H1 (cell line): ENCODE measurements at places on chromosomes 3 and 15. TPM values are rescaled to one million over a fixed set of nuclear protein-coding genes. Genes with fewer than 3 reads are reported as not detected.

DNA sequence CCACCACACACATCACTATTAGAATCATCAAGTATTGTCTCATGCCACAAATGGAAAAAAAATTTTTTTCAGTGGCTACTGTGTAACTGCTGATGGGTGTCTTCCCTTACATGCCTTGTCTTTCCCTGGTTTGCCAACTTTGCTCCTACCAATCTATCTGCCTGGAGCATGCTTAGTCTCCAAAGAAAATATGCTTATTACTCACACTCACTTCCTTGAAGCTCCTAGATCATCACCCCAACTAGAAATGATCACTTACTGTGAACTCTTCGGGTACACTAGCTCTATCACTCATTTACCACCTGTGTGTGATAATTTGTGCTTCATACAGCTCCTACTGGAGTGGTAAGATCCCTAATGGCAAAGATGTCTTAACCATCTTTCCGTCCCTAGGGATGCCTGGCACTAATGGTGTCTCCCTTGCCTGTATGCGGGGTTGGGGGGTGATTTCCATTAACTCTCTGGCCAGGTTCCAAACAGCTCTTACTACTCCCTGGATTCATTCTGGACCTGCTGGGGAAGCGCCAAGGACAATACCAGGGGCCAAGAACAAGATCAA is 799 bp downstream of the VPS33B start:
- H3K4me3 ChIP-seq: peak overlapping the region; percentile 96
- H3K36me3 ChIP-seq: no peaks in the 10 kb centered on the region
- H3K27me3 ChIP-seq: no peaks in the 10 kb centered on the region

GRCh38 chr3:128322030-128323022 is 144.4 kb downstream of the DNAJB8 start:
- H3K27ac ChIP-seq: no peak overlapping the region
- no peaks in the 10 kb centered on the region for H3K4me1 ChIP-seq
- peak; percentile 85 for DNase-seq
- H3K27me3 ChIP-seq: no peaks in the 10 kb centered on the region

DNA sequence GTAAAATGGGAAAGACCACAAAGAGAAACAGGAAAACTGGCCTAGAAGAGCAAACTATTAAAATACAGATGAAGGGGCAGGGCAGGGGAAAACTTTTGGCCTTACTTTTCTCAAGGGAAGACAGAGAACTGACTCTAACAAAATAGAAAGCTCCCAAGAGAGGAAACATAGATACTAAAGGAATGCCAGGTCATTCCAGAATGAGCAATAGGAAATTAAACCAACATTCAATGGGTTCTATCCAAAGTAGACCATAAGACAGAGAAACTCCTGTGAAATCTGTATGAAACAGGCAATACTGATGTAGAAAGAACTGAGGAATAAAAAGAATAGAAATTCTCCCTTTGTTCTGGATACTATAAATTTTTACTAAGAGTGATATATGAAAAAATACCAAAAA is 491.8 kb downstream of the MECOM start:
- 0 out of 2 replicates have a peak, but pooled peaks cover 5% of the 10 kb centered on the region for H3K4me1 ChIP-seq
- H3K27me3 ChIP-seq: no peaks in the 10 kb centered on the region
- no peak overlapping the region for H3K27ac ChIP-seq
- DNase-seq: no peak
- no peaks in the 10 kb centered on the region for H3K36me3 ChIP-seq

GRCh38 chr3:126554560-126555525 is 3.9 kb downstream of the C3orf22 start:
- H3K27me3 ChIP-seq: no peaks in the 10 kb centered on the region
- peak; percentile 38 for DNase-seq
- no peaks in the 10 kb centered on the region for H3K4me1 ChIP-seq
- H3K36me3 ChIP-seq: no peaks in the 10 kb centered on the region

DNA sequence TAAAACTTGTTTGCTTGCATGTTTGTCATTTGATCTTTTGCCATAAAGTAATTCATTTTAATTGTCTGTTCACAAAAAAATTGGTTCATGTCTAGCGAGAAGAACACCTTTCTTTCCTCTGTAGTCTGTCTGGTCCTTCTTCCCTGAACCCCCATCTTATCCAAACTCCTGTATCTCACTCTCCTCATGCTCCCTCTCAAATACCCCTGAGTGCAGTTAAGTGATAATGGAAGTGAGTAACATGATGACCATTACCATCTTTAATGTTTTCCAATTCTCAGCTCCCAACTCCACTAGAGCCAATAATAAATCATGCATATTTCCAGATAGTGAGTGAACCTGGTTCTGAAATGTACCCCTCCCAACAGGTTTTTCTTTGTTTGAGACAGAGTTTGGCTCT is 14.2 kb upstream of the KCNMB3 start:
- no peaks in the 10 kb centered on the region for H3K36me3 ChIP-seq
- peaks cover 2% of the 10 kb centered on the region; the same call in 1 of the 2 replicates for H3K4me1 ChIP-seq
- H3K27me3 ChIP-seq: no peaks in the 10 kb centered on the region

BCHE gene
- total RNA-seq: 1.7 and 1.9 TPM in 2 replicates

DNA sequence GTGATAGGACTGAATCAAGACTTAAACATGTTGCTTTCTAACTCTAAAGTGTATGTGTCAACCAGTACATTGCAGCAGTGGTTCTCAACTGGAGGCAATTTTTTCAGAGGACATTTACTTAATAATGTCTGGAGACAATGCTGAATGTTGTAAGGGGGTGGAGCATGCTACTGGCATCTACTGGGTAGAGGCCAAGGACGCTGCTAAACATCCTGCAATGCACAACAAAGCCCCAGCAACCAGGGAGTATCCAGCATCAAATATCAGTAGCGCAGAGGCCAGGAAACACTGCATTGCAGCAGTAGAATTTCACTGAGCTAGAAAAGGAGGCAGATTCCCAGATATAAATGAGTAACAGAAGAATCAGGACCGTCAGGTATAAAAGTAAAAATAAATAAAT is 79.8 kb upstream of the GRM7 start:
- no peaks in the 10 kb centered on the region for H3K36me3 ChIP-seq
- no peaks in the 10 kb centered on the region for H3K27me3 ChIP-seq
- no peak for DNase-seq
- H3K27ac ChIP-seq: no peak overlapping the region

- 0 out of 2 replicates have a peak, but pooled peaks cover 3% of the 10 kb centered on the region for H3K36me3 ChIP-seq
- no peak overlapping the region for H3K4me3 ChIP-seq
- no peaks in the 10 kb centered on the region; the same call in none of the 2 replicates for H3K4me1 ChIP-seq
Measured at GRCh38 chr15:64166102-64166890, 3.5 kb upstream of the PPIB start.

DNA sequence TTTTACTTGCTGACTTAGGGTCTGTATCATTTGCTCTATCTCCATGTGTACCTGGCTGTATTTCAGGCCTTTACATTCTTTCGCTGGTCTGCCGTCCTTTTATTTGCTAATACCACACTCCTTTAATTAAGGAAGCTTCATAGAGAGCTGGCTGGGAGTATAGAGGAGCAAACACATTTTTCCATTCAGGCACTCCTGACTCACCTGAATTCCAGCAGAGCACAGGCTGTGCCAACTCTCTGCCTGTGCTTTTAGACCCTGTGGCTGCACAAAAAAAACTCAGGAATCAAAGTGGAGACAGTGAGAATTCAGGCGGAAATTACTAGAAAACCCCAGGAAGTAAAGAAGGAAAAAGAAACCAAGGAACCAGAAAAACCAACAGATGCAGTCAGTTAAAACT is 29.0 kb upstream of the ATP10A start:
- H3K27me3 ChIP-seq: no peaks in the 10 kb centered on the region
- H3K4me3 ChIP-seq: no peak overlapping the region
- no peaks in the 10 kb centered on the region for H3K4me1 ChIP-seq
- H3K27ac ChIP-seq: no peak overlapping the region
- H3K36me3 ChIP-seq: no peaks in the 10 kb centered on the region

- H3K4me3 ChIP-seq: peak overlapping the region; percentile 84; the same call in 1 of the 2 replicates
- peaks cover 13% of the 10 kb centered on the region for H3K36me3 ChIP-seq
- H3K4me1 ChIP-seq: peaks cover 6% of the 10 kb centered on the region
- H3K27me3 ChIP-seq: no peaks in the 10 kb centered on the region
- DNase-seq: no peak
Measured at GRCh38 chr3:129441215-129441614, 1.2 kb downstream of the IFT122 start.
